ENCODE measurements at places on chromosomes 11 and 22.

DNA sequence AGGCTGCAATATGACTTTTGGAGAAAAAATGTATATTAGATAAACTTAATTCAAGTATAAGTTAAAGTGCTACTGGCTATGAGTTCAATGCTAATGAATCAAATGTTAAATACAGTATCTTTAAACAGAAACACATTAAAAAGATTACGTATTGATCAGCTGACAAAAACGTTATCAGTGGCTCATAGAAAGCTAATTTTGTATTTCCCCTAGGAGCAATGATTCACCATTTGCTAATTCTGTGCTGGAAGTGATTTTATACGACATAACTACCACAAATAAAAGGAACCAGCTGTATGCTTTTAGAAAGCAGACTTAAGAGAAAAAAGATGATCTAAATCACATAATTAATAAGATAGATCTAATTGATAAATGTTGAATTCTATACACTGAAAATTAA lies 43.6 kb downstream of the MRE11 start:
- no peak for DNase-seq

GRCh38 chr11:42620796-42621195 lies 691.0 kb upstream of the API5 start:
- DNase-seq = no peak

DNA sequence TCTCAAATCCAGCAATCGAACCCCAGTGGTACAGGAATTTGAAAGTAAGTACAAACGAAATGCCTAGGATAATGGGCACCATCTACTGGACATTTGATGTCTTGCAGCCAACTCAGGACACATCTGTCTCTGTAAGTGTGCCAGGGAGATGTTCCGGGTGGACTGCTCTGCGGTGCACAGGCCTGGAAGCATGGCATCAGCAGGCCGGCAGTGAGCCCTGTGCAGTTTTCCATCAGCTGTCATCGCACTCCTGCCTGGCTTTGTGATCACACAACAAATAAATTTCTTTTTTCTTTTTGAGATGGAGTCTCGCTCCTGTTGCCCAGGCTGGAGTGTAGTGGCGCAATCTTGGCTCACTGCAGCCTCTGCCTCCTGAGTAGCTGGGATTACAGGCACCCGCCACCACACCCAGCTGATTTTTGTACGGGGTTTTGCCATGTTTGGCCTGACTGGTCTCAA lies 71.0 kb downstream of the JAM3 start:
- peak; percentile 78 for DNase-seq

DNA sequence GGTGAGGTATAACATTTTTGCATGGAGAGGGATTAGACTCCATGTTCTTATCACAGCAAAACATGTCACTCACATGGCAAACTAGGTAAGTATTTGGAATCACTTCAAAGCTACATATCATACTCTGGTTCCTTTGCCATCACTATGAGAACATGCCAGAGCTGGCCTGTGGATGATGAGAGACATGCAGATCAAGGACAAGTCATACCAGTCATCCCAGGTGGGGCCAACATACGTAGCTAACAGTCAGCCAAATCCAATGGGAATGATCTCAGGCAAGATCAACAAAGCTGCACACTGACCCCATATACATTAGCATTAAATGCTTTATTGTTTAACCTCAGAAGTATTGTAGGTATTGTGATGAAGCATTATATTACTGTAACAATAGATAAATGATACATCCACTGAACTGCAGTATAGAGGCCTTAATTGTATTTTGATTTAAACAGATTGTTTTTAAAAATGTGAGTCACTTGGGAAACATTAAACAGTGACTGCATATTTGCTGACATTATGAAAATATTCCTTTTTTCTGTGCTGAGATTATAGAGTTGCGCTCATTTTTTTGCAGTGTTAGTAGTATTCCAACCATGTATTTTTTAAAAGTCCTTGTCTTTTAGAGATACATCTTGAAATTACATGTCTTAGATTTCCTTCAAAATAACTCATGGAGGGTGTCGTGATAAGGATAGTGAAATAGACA lies 37.3 kb upstream of the ARL14EP start:
- DNase-seq = no peak

- no peak for DNase-seq
Measured at GRCh38 chr11:110311783-110312579, 15.6 kb upstream of the RDX start.

DNA sequence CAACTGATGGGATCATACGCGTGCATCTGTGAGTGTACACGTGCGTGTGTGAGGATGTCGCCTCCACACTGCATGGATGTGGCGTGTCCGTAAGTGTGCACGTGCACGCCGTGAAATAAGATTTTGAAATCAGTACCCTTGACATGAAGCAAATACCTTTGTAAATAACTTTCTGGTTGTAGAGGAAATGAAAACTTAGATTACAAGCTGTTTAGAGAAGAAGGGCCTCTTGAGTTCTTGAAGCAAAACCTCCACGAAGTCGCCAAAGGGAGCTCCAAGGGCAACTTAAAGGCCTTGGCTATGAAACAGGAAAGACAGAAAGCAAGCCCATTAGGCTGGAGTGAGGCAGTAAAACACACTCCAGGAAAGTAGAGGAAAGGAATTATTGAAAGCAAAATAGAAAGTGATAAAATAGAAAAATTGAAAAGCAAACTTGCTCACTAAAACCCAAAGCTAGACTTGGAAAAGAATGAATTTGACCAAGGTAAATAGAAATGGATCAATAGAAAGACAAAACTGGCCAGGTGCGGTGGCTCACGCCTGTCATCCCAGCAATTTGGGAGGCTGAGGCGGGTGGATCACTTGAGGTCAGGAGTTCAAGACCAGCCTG lies 29.7 kb upstream of the TOLLIP start:
- DNase-seq = no peak

- no peak for DNase-seq
Measured at GRCh38 chr22:43948836-43949406, 6.3 kb upstream of the SAMM50 start.

DNA sequence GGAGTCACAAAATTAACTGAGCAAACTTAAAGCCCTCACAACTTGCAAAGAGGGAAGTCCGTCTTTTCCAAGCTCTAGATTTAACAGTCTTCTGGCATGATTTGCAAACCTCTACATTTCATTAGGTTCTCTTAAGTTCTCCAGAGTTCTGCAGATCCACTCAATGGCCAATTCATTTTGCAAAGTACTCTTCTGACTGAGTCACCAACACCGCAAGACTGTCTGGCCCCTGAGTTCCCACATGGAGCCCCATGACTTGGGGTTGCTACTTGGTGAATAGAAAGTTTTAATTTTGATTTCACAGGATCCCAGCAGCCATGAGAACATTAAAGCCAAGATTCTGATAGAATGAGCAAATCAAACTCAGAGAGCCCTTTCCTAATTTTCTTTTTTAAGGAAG lies 134.5 kb downstream of the PLEKHA7 start:
- DNase-seq = no peak

DNA sequence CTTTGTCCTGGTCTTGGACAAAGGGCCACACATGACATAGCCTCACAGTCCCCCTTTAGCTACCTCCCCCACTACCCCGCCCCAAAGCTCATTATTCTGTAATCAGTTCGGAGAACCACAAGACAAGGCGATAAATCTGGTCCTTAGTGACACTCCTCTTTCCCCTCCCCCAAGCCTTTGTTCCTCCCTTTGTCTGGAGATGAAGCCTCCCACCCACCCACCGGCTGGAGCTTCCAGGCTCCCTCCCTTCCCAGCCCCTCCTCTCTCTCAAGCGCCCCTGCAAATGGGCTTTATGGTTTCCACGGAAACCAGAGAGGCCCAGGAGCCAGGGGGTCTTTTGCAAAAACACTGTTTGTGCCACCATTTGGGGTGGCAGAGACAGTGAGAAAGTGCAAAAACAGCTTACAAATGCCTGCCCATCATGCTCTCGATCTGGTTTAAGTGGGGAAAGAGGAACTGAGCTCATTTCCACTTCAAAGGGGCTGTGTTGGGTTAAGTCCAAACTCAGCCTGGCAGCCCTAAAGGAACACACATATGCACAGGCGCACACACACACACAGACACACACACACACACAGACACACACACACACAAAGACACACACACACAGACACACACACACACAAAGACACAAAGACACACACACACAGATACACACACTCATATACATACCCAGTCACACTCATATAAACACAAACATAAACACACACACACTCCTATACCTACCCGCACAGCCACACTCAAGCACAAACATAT lies 23.5 kb downstream of the APLNR start:
- no peak for DNase-seq

GRCh38 chr11:66247295-66247694 lies 21.1 kb upstream of the RAB1B start:
- DNase-seq = no peak

- DNase-seq = peak; percentile 89
Measured at GRCh38 chr11:12785901-12786300, 111.7 kb downstream of the TEAD1 start.

- no peak for DNase-seq
Measured at GRCh38 chr22:49372111-49372529, 455.6 kb downstream of the BRD1 start.

DNA sequence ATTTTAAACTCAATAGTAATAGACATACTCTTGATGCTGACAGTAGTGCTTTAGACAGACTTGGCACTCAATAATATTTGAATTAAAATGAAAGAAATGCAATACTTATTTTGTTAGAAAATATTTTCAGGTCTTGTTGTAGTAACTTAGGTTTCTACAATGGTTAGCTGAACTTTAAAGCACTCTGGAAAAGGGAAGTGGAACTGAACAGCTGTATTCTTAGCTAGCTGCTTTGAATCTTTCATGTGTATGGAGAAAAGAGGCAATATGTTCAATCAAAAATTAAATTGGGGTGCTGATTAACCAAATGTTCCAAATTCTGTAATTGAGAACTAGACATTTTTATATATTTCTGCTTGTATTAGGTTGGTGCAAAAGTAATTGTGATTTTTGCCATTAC lies 517.9 kb upstream of the RAG2 start:
- DNase-seq = no peak

- no peak for DNase-seq
Measured at GRCh38 chr11:20109731-20110445, 50.4 kb downstream of the DBX1 start.

DNA sequence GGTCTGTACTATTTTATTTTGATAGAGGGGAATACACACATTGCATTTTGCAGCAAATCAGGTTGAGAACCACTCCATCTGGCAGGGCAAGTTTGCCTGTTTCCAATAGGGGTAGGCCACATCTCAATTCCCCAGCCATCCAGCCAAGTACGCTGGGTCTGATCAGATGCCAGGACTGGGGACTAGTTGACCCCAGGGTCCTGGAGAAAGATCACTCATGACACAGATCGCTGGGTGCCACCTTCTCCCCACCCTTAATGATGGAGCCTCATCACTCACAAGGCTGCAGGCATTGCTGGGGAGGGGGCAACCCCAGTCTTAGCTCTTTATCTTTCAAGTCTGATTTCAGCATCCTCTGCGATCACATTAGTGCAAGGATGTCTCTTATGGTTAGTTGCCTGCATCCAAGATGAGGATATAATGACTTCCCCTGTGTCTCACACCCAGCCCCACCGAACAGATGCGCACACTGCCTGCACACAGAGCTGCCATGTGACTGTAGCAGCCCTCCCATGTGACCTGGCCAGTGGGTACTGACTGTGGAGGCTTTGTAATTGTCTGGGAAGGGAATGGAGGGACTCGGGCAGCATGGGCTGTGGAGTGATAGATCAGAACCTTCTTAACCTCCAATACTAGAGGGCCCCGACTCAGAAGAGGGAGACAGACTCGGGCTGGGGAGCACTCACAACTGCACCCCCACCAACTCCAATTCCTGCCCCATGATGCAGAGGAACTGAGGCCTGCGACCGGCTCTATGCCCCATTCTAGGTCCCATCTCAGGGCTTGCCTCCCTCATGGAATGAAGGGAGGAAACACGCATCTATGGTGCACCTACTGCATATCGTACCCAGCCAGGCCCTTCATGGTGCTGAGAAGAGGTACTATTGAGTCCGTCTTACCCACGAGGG lies 155.8 kb downstream of the DSCAML1 start:
- no peak for DNase-seq

DNA sequence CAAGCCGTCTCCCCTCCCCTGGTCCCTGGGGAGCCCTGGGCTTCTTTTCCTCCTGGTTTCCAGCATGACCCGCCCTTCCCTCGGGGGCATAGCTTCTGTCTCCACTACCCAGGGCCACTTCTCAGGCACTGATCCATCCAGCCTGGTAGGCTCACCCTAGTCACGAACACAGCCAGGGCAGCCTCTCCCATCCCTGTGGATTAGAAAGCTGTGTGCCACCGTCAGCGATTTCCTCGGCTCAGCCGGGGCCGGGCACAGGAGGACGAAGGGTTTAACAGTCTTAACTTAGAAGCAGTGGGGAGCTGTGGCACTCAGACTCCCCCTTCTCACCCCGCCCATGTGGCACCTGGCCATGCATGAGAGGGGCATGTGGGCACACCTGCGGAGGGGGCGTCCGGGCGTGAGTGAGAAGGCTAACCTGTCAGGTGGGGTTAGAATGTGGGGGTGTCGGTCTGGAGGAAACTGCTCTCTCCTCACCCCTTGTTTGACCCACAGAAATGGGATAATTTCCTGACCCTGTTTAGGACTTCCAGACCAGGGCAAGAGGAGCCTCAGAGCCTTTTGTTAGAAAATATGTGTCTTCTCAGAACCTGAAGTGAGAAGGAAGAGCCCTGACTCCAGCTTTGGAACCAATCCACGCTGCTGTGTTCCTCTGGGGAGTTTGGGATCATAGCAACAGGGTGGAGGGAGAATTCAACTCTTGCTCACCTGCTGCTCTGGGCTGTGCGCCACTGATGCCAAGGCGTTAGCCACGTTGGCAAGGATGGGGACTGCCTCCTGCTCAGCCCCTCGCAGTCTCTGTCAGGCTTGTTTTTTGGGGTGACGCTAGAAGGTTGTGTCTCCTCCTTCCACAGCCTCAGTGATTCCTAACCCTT lies 14.6 kb downstream of the GLB1L2 start:
- DNase-seq = peak; percentile 13

GRCh38 chr22:39081016-39081415 lies 3.9 kb downstream of the APOBEC3G start:
- DNase-seq = no peak

- peak; percentile 32 for DNase-seq
Measured at GRCh38 chr11:61711498-61711897, 31.3 kb downstream of the DAGLA start.
